LoVo (cell line): ENCODE measurements at places on chromosomes 3 and 15.
A peak's percentile ranks its signal among the peaks of the same experiment; 100 is the strongest.

DNA sequence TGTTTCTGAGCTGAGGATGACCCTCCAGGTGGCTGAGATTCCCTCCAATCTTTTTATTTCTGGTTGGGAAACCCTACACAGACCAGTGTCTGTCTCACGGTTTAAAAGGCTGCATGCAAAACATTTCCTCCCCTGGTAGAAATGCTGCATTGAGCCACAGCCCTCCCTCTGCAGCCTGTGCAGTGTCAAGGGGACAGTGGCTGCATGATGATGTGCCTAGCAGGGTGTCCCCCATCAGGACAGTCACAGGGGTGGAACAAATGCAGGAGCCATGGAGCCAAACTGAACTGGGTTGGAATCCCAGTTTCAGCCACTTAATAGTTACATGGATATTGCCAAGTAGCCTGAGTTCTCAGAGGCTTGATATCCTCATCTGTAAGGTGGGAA is 147.9 kb upstream of the CTDSPL start:
- no peak for DNase-seq

GRCh38 chr15:63457379-63457778 is 47.0 kb upstream of the USP3 start:
- DNase-seq: no peak

- no peak for DNase-seq
Measured at GRCh38 chr15:36284911-36285310, 294.5 kb upstream of the CDIN1 start.

GRCh38 chr3:30333143-30333542 is 273.3 kb upstream of the TGFBR2 start:
- DNase-seq: no peak

DNA sequence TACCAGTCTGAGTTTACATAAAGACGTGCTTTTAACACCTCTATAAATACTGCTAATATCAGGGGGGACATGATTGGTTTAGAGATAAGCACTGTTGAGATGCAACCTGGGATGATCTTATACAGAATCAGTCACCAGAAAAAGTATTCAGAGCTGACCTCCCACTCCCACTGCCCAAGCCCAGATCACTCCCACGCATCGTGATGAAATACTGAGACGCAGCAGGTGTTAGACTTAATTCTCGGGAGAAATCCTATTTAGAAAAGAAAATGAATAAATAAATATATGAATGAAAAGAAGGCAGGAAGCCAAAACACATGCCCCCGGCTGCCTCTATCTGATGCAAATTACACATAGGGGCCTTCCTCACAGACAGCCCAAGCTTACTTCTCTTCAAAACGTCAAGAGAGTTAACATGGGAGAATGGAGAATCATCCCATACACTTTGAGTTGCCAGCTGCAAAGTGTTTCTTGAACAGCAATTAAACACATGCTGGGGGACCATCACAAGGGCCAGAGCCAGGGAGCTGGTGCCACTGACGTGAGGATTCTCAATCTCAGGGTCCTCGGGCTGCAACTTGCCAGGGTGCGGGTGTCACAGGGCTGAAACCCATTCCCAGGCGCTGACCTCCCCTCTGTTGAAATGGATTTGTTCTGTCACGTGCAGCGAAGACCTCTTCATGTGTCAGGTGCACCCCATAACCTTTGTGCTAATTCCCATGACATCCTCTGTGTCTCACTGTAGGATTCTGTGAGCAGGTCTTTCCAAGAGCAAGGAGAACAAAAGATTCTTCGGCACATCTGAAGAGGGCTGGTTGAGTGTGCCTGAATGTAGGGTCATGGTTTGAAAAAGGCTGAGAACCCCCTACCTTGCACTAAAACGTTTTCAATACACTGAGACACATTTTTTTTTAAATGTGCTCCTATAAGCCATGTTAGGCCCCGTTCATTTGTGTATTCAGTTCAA is 764.2 kb upstream of the ARRDC4 start:
- no peak for DNase-seq

- DNase-seq: no peak
Measured at GRCh38 chr3:11381563-11381962, 109.4 kb downstream of the ATG7 start.

- DNase-seq: no peak
Measured at GRCh38 chr15:80070840-80071239, 11.4 kb downstream of the ZFAND6 start.

DNA sequence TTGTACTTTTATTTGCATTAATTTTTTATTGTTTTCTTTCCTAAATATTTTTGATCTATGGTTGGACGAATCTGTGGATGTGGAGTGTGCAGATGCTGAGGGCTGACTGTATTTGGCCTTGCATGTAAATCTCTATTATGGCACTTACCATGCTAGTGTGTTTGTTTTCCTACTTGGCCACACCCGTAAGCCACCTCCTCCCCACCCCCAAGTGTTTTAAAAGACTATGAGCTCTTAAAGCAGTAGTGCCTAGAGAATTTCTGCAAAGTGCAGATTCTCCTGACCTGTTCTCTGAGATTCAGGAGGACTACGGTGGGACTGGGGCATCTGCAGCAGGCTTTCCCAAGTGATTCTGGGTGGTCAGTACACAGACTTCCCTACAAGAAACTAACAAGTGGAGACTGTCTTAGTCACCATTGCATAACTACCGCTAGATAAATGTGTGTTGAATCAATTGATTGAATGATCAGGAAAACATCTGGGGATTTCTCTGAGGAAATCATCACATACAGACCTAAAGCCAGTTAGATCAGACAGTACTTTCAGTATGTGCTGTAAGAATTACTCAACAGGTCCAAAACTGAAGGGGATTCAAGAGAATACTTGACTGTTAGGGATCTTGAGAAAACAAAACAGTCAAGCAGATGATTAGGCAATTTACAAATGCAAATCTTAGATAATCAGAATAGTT is 6.2 kb upstream of the TIPARP start:
- DNase-seq: no peak

DNA sequence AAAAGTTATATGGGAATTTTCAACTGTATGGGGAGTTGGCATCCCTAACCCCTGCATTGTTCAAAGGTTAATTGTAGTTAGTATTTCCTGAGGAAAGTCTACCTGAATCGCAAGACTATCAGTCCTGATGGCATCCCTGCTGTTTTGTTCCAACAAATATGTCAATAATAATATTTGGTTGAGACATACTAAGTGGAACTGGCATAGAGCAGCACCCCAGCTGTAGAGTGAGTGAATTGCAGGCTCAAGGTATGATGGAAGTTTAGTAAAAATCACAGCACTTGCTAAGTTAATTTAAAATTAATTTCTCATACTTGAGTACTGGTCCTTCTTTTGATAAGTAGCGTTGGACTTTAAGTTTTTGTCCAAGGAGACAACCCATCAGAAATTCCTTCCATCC is 18.0 kb upstream of the COMMD2 start:
- no peak for DNase-seq

- DNase-seq: no peak
Measured at GRCh38 chr3:156059950-156060501, 60.4 kb upstream of the KCNAB1 start.

- no peak for DNase-seq
Measured at GRCh38 chr15:31551323-31551722, 224.7 kb downstream of the KLF13 start.

DNA sequence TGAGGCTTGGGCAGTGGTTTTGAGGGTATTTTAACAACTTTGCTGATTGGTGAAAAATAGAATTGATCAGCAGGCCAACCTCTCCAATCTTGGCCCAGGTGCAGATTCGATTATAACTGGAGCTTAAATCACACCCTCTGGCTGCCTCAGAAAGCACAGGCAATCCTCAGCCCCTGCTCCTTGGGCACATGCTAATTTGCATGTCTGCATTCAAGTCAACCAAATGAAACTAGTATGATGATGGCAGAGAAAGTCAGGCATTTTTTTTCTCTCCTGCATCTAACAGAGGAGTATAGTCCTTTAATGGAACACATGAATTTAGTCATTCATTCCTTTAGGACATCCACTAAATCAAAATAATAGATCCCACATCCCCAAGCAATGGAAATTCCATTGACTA is 16.8 kb upstream of the NMNAT3 start:
- DNase-seq: no peak

DNA sequence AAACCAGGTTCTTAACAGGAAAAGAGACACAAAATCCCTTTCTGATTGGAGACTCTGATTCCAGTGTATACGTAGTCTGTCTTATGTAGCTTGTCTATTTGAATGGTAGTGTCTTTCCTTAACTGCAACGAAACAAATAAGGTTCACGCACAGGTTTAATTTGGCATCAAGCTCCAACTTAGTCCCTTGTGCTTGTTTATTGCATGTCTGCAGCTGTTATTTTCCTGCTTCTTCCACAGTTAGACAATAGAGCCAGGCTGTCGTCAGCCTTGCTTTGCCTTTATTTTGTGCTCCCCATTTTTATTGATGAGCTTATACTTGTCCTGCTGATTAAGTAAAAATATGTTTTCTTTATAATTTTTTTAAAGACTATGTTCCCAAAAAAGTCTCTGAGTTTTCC is 152.7 kb upstream of the CDIN1 start:
- no peak for DNase-seq

- DNase-seq: no peak
Measured at GRCh38 chr15:68781766-68782588, 38.7 kb downstream of the ANP32A start.

DNA sequence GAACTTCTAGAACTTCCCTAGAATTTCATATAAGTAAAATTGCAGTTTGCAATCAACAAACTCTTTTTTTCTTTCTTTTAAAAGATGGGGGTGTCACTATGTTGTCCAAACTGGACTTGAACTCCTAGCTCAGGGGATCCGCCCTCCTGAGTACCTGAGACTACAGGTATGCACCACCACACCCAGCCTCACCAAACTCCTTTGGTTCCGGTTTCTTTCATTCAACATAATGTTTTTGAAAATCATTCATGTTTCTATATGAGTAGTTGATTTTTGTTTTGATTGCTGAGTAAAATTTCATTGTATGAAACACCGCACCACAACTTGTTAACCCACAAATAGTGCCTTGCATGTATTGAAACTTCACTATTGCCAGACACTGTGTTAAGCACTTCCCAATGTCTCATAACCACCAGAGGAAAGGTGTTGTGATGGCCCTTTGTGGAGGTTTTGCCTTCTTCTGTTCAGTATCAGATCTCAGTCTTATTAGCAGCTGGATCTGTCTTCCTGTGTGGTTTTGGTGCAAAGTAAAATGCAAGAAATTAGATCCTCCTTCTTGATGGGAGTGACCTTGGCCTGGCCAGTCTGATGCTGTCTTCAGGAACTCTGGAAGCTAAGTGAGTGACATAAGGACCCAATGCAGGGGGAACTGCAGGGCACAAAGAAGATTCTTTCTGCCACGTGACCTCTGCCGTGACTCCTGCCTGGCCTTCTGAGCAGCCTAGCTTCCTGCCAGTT is 78.8 kb upstream of the UBE2E1 start:
- DNase-seq: no peak

DNA sequence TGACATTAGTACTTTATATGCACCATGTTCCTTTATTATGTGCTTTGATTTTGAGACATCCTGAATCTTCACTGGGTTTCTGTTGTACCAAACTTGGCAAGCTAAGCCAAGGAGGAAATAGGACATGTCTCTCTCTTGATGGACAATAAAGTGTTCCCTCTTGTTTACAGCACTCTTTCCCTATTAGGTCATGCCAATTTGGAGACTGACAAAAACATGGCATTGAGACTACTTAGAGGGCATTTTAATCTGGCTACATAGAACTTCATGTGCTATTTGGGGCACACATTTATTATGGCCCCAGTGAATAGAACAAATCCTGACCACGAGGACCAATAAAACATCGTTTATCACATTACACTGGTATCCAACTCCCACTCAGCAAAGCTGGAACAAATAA is 85.3 kb upstream of the TNFSF10 start:
- DNase-seq: no peak

DNA sequence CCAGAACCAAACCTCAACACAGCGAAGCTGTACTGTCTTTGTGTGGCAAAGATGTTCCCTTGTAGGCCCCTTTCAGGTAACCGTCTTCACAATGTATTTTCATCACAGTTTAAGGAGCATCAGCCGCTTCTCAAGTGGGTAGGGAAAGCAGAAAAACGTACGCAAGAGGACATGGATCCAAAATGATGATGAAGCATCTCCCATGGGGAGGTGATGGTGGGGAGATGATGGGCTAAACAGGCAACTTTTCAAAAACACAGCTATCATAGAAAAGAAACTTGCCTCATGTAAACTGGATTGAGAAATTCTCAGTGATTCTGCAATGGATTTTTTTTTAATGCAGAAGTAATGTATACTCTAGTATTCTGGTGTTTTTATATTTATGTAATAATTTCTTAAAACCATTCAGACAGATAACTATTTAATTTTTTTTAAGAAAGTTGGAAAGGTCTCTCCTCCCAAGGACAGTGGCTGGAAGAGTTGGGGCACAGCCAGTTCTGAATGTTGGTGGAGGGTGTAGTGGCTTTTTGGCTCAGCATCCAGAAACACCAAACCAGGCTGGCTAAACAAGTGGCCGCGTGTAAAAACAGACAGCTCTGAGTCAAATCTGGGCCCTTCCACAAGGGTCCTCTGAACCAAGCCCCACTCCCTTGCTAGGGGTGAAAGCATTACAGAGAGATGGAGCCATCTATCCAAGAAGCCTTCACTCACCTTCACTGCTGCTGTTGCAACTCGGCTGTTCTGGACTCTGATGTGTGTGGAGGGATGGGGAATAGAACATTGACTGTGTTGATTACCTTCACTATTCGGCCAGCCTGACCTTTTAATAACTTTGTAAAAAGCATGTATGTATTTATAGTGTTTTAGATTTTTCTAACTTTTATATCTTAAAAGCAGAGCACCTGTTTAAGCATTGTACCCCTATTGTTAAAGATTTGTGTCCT is 60.0 kb downstream of the AAGAB start:
- DNase-seq: no peak

- no peak for DNase-seq
Measured at GRCh38 chr3:9101286-9101685, 138.0 kb upstream of the RAD18 start.

DNA sequence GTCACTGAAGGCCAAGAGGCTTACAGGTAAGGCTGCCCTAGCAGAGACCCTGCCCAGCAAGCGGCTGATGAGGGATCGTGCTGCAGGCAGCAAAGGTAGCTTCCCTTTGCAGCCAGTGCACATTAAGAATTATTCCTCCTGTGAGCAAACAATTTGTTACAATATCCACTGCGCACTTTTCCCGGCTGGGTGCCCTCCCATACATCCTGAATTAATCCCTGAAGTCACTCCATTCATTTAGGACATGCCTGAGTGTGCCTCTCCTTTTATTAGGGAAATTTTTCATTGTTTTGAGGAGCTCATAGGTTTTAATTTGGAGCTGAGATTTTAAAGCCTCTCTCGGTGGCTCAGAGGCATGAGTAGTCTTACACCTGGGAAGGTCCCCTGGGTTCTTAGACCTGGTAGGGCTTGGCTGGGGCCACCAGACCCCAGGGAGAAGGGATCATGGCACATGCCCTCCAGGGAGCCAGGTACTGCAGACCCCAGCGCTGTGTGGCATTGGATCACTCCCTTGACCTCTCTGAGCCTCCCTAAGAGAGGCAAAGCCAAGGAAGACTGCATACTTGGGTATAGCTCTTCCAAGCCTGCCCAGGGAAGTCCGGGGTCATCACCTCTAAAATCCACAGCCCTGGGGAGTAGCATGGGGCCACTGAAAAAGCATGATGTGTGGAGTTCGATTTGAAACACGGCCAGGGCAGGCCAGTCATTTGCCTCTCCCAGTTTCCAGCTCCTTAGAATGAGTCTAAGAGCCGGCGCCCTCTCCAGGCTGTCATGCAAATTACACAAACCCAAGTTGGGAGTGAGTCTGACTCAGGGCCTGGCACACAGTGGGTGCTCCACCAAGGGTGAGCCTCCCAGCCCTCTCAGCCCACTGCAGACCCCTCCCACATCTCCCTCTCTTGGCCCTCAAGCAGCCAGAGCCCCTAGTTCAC is 151.9 kb upstream of the LINGO1 start:
- peak; percentile 25 for DNase-seq

GRCh38 chr15:80801891-80802680 is 22.9 kb downstream of the CEMIP start:
- no peak for DNase-seq
